SK-MEL-5 (cell line): ENCODE measurements at places on chromosomes 7 and 10.

- peak; percentile 60 for DNase-seq
Observed at GRCh38 chr10:30534465-30535144, 94.9 kb downstream of the LYZL2 start.

- DNase-seq: no peak
Observed at GRCh38 chr7:109895536-109895935, 1195.4 kb upstream of the LRRN3 start.

DNA sequence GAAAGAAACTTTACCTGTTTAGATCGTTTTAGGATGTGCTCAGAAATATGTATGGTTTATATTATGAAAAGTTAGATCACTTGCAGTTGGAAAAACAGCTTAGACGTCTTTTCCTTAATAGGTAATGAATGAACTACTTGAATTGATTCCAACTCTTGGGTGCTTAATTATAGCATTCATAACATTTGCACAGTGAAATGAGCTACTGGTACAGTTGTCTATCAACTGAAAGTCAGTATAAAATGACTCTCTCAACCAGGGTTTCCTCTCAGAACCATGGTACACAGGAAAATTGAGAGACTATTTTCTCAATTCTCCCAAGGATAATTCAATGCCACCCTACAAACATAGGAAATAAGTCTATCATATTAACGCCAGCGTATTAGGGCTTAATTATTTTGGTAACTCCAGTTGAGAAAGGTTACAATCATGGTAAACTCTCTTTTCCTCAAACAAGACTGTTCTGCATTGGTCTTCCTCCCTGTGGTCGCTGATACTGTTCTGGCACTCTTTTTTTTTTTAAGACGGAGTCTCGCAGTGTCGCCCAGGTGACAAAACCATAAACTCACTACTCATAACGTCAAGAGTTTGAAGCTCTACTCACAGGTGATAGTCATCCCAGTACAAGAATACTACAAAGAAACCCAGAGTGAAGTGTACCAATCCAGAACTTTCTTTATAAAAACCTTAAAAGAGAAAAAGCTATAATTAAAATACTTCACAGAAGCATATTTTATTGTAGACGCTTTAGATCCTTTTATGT, 2.0 kb downstream of the ANLN start:
- no peak for DNase-seq

DNA sequence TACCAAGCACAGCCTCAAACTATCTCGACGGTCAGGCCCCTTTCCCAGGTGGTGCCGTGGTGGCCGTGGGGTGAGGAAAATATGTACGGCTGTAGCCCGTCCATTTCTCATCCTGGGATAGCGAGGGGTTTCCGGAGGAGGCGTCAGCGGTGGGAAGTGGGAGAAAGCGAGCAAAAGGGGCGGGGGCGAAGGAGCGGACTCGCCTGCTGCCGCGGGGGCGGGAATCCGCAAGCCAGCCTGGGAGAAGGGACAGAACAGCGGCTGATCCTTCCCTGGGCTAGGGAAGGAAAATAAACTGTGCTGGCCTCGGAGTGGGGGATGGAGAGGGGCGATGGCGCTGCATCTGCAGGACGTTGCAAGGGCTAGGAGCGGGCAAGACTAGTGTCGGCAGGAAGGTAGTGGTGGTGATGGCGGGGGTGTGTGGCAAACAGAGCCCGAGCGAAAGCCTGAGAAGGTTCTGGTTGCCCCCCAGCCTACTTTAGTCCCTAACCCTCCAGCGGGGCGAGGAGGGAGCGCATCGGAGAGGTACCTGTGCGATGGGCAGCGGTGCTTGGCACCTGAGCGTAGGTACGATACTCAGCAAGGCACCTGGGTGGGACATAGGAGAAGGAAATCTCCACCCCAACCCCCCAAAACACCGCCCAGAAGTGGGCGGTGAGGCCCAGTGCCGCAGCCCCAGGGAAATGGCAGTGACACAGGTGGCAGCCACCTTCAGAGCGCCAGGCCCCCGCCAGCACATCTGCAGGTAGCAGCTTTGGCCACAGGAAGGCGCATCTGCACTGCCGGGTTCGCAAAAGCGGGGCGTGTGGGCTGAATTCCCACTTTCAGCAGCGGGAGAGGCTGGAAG, 49.9 kb upstream of the STEAP1B start:
- DNase-seq: no peak

GRCh38 chr10:75350791-75351190, 50.8 kb downstream of the ZNF503 start:
- no peak for DNase-seq
